NCI-H1092 (cell line): ENCODE measurements at places on chromosomes 2 and 18.

DNA sequence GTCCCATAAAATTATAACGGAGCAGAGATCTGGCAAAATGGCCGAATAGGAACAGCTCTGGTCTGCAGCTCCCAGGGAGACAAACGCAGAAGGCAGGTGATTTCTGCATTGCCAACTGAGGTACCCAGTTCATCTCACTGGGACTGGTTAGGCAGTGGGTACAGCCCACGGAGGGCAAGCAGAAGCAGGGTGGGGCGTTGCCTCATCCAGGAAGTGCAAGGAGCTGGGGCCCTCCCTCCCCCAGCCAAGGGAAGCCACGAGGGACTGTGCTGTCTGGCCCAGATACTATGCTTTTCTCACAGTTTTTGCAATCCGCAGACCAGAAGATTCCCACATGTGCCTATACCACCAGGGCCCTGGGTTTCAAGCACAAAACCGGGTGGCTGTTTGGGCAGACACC is 22.8 kb downstream of the ICA1L start:
- DNase-seq, result no peak

- DNase-seq, result no peak
Observed at GRCh38 chr2:30300456-30301221, 69.3 kb downstream of the LBH start.

DNA sequence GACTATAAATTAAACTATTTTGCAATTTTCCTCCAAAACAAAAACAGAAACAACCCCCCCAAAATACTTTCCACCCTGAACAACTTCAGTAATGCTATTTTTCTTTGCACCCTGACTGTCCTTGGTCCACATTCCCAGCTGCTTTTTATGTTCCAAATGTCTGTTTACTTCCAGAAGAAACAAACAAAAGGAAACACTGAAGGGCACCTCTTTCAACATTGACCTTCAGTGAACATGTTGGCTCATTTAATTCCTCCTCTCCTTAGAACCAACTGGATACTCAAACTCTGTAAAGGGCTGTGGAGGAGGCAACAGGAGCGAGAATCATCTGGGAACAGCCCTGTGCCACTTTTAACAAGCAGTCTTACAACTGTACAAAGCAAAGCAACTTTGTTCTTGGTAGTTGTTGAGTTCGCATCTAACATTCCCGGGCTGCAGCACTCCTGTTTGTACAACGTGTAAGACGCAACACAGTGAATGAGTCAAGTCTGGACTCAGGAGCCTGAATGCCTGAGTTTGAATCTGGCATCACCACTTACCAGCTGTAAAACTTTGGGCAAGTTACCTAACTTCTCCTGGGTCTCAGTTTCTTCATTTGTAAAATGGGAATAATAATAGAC is 111.4 kb upstream of the GATA6 start:
- DNase-seq, result no peak

DNA sequence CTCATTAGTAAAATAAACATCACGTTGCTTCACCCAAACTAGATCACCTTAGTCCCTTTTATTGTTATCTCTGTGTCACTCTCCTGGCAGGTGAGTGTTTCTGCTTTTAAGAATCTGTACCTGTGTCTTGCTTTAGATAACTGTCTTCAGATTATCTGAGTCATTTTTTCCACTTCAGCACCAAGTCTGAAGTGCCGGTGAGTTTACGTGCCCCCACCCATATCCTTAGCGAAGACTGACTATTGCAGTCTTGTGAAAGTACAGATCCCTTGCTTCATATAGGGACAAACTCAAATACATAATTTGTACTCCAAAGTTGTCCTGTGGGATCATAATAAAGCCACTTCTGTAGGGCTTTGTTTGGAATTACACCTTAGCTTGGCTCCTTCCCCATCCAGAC is 41.1 kb downstream of the SCN2A start:
- no peak for DNase-seq

GRCh38 chr2:67256892-67257291 is 140.2 kb upstream of the ETAA1 start:
- no peak for DNase-seq

DNA sequence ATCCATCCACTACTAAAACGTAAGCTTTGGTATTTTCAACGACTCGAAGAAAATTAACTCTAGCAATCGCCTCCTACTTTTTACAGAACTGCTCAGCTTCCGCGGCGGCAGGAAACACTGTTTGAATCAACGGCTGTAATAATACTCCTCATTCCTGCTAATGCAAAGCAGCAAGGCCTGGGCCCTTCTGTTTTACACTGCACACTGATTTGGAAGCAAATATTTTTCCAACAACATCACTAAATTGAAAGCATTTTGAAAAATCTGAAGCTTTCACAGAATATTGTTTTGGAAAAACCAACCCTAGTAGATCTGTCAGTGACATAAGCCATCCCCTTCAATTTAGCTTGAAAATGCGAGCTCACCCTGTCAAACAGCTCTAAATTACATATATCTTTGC is 261.2 kb downstream of the TXNL1 start:
- no peak for DNase-seq

GRCh38 chr18:39513186-39513585 is 1947.6 kb upstream of the CELF4 start:
- DNase-seq, result no peak

GRCh38 chr18:14026199-14026598 is 106.0 kb downstream of the ZNF519 start:
- no peak for DNase-seq

DNA sequence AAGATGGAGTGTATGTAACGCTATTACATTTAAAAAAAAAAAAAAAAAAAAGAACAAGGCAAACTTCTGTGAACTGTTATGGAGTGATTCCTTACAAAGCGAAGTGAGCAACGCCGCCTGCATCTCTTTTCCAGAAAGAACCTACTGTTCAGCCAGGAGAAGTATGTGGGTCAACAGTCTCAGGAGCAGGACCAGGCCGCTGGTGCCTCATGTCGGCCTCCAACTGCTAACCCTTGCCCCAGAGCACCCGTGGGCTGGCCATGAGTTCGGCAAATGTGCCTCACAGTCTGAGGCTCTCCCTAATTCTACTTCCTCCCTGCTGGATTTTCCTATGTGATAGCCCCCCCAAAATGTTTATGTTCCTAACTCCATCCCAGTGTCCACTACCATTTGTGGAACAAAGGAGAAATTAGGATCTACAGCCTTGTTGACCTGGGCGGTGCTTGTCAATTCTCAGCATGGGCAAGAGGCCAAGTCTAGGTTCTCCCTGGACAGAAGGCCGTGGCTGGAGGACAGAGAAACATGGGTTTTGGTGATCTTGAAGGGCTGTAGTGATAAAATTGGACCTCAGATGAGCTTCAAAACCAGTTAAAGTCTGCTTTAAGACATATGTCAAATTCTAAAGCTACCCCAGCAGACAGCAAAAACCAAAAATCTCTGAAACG is 15.9 kb downstream of the FAM168B start:
- DNase-seq, result no peak

- DNase-seq, result no peak
Observed at GRCh38 chr2:180001726-180002125, 5.4 kb downstream of the CWC22 start.

GRCh38 chr2:228474466-228474865 is 293.0 kb upstream of the SPHKAP start:
- no peak for DNase-seq

GRCh38 chr2:173132531-173132930 is 56.9 kb downstream of the MAP3K20 start:
- no peak for DNase-seq

DNA sequence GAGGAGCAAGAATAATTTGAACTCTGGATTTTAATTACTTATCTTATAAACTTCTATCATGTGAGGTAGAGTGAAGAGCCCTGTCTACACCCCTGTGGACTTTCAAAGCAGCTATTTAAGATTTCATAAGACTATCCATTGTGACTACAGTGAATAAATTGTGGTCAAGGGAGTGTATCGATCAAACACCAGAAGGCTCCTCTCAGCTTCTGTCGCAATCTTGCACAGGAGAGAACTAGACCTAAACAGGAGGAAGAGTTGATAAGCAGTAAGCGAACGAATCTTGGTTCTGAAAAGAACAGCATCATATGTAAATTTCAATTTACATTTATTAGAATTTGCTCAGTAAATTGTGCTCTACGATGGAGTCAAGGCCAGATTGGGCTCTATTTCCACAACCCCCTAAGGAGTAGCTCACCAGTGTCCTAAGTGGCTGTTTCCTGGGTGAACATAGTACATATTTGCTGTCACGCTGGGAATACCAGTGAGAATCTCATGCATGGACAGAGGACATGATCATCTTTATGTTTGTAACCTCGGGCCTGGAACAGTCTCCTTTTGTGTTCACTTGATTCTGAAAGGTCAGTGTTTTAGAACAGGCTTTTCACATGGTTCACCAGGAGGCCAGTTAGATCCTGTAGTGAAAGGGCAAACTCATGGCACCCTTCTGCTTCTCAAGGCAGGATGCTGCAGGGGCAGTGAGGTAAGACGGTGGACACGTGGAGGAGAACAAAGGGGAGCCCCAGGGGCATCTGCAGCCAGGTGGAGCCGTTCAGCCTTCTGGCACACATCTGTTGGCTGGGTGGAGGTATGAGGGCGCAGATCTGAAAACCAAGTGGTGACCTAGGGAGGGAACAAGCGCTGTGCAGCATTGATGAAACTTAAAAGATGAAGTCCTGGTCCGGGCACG is 33.3 kb downstream of the NPAS2 start:
- DNase-seq, result no peak

DNA sequence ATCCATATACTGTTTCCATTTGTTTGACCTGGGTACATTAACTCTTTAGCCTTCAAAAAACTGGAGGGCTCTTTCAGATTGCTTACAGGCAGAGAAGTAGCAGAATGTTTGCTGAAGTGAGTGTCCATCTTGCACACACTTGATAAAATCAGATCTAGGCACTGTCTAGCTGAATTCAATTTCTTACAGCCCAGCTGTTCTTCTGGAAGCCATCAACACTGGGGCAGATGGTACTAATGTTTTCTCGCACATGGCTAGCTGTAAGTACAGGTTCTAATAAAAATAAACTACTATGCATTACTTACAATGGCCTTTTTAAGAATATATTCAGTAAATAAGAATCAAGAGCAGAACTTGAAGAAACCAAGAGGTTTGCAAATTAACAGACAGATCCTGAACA is 175.9 kb downstream of the NBAS start:
- DNase-seq, result no peak

- DNase-seq, result no peak
Observed at GRCh38 chr2:16069663-16069932, 129.2 kb downstream of the MYCN start.

- DNase-seq, result no peak
Observed at GRCh38 chr2:174682007-174682577, 82.2 kb downstream of the CHRNA1 start.

- no peak for DNase-seq
Observed at GRCh38 chr18:64986906-64987495, 763.8 kb upstream of the CDH7 start.

DNA sequence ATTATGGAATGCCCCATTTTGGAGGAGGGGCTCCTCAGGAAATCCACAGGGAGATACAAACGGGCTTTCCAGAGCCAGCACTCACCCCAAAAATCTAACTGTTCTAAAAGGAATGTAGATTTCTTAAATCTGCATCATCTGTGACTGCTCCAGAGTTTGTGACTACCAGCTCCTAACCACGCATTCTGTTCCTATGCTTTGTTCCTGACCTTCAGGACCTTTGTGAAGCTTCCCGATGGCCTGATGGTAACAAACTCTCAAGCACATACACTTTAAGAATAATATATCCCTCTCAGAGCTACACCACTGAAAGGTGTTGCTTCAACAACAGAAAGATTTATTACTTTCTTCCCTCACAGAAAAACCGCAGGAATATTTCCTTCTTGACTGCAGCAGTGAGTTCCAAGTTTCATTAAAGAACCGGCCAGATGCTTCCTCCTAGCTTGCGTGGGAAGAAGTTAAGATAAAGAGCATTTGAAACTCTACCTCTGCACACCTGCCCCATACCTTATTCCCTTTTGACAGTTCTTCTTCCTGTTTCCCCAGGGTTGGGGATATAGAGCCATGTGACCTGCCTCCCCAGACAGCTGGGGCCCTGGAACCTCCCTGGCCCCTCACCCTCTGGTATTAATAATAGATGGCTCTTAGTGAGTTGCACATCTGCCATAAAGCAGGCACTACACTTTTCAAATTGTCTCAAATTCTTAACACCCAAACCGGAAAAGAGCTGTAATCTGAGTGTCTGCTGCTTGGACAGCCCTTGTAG is 40.2 kb upstream of the EML4 start:
- no peak for DNase-seq

DNA sequence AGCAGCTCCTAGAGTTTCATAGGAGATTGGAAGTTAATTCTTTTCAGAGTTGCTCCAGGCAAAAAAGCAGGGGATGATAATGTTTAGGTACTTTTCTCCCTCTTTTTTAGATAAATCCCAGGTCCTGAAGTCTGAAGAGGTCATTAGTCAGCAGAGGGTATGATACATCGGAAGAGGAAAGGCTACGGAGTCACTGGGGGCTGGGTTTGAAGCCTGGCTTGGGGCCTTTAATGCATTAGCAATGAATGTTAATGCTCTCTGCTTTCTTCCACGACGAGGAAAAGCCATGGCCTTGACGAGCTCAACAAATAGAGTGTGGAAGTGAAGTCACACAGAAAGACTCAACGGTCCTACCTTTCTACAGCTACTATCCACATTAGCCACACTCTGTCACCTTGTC is 235.1 kb downstream of the NCKAP5 start:
- no peak for DNase-seq

GRCh38 chr2:162245781-162246180 is 2.5 kb upstream of the FAP start:
- no peak for DNase-seq

DNA sequence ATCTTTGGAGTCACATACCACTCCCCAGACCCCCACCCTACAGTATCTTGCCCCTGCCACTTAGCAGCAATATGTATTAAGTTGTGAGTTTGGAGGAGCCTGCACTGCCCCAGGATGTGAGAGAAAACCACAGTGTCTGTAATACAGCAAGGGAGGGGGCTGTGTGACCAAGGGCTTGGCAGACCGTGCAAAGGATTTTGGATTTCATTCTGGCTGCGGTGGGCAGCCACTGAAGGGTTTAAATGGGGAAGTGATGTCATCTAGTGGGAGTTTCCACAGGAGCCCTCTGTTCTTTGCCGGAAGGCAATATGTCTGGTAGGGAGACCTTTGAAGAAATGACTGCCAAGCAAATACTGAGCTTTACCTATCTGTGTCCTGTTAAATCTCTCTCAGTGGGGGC is 202.4 kb downstream of the FHOD3 start:
- no peak for DNase-seq

DNA sequence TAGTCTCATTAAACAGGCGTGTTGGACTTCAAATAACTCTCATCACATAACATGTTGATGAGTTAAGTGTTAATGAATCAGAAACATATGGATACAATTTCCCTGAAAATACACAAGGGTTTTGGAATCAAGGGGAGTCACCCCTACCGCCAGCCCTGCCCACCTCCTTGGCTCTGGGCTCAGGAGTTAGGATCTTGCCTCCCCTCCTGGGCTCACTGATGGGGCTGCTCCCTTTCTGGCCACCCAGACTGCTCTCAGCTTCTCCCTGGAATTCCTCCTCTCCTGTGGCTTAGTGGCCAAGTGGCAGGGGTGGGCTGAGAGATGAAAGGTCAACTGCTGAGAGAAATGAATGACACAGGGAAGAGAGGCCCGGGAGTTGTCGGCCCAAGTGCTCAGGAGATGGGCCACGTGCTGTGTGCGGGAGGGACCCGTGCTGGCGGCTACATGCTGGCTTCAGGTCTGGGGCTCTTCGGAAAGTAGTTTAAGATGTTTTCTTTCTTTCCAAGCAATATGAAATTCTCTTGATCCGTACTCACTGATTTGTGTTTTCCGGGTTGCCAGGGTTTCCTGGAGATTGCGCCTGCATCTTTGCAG is 55.8 kb upstream of the TNP1 start:
- DNase-seq, result no peak

- no peak for DNase-seq
Observed at GRCh38 chr2:195495351-195495750, 161.7 kb upstream of the SLC39A10 start.
